ENCODE measurements at places on chromosomes 13 and 19.
A peak's percentile ranks its signal among the peaks of the same experiment; 100 is the strongest.

DNA sequence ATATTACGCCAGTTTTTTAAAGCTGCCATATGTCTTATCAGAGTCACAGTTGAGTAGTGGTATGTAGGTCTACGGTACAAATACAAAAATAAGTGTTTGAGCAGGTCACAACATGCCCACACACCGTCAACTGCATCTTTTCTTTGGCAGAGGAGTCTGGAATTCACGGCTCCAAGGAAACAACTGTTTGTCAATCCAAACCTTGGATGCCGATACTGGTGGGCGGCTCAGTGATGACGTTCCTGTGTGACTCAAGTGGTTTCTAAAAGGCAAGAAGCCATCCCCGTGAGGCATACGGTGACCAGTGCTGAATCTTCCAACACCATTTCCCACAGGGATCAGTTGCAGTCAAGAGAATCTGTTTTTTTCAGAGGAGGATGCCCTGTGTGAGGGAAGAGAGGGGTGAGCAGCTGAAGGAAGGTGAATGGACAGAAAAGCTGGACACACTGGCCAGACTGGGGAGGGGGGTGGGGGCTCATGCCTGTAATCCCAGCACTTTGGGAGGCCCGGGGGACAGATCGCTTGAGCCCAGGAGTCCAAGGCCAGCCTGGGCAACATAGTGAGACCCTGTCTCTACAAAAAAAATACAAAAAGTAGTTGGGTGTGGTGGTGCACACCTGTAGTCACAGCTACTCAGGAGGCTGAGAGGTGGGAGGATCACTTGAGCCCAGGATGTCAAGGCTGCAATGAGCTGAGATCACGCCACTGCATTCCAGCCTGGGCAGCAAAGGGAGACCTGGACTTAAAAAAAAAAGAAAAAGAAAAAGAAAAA is 22.8 kb upstream of the CEBPG start:
- DNase-seq = no peak

DNA sequence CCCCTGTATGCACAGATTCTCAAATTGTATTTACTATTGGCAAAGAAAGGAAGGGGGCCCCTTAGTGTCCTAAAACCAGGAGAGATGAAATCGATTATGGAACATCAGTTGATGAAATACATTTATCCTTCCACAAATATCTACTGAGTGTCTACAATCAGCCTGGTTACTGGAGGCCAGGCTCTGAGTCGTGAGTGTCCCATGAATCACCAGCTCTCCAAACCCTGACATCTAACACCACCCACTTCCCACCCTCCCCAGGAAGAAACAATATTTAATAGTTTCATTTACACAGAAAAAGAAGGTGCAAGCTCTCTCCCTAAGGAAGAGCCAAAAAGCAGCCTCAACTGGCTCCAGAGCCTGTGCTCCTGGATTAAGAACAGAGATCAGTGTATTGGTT is 25.2 kb downstream of the KCTD15 start:
- DNase-seq = no peak

DNA sequence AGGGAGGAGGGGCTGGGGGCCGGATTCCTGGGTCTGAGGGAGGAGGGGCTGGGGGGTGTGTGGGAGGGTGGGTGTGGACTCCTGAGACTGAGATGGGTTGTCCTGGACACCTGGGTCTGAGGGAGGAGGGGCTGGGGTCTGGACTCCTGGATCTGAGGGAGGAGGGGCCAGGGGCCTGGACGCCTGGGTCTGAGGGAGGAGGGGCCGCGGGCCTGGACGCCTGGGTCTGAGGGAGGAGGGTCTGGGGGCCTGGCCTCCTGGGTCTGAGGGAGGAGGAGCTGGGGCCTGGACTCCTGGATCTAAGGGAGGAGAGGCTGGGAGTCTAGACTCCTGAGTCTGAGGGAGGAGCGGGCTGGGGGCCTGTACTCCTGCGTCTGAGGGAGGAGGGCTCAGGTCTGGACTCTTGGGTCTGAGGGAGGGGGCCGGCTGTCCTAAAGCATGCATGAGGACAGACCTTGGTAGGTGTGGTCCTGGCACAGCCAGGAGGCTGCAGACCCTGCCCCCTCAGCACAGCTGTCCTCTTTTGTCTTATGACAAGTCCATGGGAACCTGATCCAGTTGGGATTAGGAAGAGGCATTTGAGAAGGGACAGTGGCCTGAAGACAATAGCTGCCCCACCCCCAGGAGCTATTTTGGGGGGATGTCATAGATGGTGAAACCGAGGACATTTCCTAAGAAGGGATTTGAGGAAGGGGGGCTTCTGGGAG is 1.3 kb downstream of the TNNT1 start:
- no peak for DNase-seq

- no peak for DNase-seq
Measured at GRCh38 chr13:48593536-48593935, 60.2 kb upstream of the CYSLTR2 start.

DNA sequence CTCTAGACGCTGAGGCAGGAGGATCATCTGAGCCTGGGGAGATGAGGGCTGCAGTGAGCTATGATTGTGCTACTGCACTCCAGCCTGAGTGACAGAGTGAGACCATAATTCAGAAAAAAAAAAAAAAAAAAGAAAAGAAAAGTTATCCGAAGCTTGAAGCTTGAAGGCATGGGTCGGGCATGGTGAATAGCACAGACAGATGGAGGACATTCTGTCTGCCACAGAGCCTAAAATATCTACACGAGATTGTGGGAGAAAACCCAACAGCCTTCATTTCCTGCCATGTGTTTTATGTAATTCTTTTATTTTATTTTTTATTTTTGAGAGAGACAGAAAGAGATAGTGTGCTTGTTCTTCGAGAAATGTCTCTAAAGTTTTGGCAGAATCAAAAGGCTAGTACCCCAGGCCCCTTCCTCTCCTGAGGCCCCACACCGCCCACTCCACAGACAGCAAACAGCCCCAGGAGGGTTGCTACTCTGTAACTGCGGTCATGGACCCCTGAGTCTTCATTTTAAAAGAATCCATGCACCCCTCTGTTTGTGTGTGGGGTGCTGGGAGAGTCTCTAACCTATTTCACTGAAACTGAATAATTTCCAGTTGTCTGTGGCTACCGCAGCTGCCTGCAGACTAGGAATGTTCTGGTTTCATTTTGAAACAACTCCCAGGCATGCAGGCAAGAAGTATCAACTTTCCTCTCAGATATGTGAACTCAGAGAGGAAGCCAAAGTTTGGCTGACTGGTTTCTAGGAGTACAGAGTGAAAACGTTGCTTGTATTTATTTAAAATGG is 38.4 kb upstream of the RCBTB2 start:
- no peak for DNase-seq

DNA sequence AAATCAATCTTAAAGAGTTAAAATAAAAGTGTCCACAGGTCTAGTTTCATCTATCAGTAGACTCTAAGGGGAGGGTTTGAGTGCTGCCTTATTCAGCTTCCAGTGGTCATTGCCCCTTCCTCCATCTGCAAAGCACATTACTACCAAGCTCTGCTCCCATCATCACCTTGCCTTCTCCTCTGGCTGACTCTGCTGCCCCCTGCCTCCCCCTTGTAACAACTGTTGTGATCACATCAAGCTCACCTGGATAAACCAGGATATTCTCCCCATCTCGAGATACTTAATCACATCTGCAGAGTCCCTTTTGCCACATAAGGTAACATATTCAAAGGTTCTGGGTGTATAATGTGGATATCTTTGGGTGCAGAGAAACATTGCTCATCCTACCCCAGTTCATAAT is 43.3 kb upstream of the GPC6 start:
- no peak for DNase-seq

DNA sequence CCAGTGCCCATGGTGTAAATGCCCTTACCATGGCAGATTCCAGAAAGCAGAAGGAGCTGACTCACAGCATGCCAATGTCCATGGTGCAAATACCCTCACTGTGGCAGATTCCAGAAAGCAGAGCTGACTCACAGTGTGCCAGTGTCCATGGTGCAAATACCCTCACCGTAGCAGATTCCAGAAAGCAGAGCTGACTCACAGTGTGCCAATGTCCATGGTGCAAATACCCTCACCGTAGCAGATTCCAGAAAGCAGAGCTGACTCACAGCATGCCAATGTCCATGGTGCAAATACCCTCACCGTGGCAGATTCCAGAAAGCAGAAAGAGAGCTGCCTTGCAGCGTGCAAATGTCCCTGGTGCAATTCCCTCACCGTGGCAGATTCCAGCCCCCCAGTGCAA is 163.8 kb upstream of the SOX1 start:
- no peak for DNase-seq

GRCh38 chr13:42011601-42012350 is 36.7 kb upstream of the DGKH start:
- DNase-seq = no peak

GRCh38 chr19:39848392-39848791 is 2.2 kb upstream of the FBL start:
- DNase-seq = no peak

DNA sequence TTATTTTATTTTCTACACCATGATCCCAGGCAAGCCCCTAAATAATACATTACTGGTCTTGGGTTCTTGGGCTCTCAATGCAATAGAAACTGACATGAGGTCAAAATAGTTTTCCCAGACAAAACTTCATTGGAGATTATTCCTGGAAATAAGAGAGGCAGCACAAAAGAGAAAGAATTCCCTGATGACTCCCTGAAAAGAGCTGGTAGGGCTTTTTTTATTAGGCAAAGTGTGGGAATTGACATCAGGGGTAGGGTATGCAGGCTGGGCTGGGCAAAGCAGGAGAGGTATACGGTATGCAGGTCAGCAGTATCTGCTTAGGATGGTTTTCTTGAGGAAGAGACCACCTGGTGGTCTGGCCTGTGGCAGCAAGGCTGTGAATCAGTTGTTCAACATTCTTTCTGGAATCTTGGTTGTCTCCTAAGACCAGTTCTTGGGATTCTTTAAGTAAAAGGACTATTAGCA is 9.3 kb upstream of the IGFL3 start:
- no peak for DNase-seq

- DNase-seq = no peak
Measured at GRCh38 chr19:31013384-31014020, 335.7 kb downstream of the TSHZ3 start.

- no peak for DNase-seq
Measured at GRCh38 chr13:81927347-81927746, 1586.4 kb upstream of the SPRY2 start.

- DNase-seq = no peak
Measured at GRCh38 chr19:47651691-47652090, 42.8 kb downstream of the BICRA start.

DNA sequence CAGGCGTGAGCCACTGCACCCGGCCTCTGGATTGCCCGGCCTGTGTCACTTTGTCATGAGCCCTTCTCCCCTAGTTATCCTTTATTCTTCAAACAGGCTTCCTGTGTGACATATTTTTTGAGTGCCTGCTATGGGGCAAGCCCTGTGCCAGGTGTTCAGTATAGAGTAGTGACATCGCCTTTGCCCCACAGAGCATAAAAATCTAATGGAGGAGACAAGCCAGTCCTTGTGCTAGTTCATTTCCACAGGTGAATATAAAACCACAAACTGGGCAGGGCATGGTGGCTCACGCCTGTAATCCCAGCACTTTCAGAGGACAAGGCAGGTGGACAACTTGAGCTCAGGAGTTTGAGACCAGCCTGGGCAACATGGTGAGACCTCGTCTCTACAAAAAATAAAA is 43.2 kb downstream of the BBC3 start:
- DNase-seq = no peak

DNA sequence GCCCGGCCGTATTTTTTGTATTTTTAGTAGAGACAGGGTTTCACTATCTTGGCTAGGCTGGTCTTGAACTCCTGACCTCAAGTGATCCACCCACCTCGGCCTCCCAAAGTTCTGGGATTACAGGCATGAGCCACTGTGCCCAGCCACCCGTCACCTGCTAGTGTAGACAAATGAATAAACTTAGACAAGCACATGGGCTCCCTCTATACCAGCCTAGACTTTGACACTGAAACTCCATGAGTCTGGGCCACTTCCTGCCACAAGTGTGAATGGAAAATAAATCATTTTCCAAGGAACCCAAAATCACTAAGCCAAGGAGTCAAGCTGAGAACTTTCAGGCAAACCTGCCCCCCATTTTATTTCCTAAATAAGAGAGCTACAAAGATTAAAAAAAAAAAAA is 27.0 kb upstream of the TPT1 start:
- DNase-seq = no peak

DNA sequence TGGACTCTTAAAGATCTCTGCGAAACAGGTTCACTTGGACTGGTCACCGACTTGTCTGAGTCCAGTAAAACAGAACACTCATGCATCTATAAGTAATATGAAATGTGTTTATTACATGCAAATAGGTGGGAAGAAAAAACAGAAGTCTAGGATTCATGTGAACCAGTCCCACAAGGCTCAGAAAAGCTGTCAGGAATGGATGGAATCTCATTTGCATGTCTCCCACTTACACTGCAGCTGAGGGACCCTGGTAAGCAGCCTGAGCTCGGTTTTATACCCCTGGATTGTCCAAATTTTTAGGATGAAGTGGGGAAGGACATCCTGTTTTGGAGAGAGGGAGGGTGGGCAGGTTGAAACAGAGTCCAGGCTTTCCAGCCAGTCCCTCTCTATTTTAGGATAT is 1545.1 kb upstream of the PCDH20 start:
- DNase-seq = no peak

- DNase-seq = no peak
Measured at GRCh38 chr19:18225702-18226468, at the start of gene PDE4C. PDE4C (minus strand) TSS chr19:18226438; CDS start chr19:18226415, 23 bp downstream.

- no peak for DNase-seq
Measured at GRCh38 chr13:37869756-37870488, at the start of gene TRPC4. TRPC4 (minus strand) TSS chr13:37869772; CDS start chr13:37783333, 86,439 bp downstream.

DNA sequence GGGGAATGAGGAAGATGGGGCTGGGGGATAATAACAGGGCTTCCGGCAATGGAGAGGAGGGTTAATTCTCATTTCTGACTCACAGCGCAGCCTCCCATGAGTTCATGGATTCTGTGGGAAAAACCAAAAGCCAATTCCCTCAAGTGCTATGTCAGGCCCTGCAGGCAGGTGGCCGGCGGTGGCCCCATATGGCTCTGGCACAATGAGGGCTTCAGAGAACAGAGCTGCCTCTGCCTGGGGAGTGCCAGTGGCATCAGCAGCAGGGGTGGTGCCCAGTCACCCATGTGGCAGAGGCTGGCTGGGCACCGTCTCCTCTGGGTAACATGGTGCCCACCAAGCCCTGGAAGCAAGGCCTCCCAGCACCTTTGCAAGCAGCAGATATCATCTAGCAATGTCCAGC is 69.1 kb downstream of the ALOX5AP start:
- no peak for DNase-seq

GRCh38 chr13:39530916-39531315 is 72.1 kb downstream of the LHFPL6 start:
- no peak for DNase-seq

GRCh38 chr19:57563547-57563946 is 3.9 kb upstream of the ZNF550 start:
- no peak for DNase-seq

GRCh38 chr13:113845055-113845454 is 18.8 kb downstream of the GAS6 start:
- no peak for DNase-seq

DNA sequence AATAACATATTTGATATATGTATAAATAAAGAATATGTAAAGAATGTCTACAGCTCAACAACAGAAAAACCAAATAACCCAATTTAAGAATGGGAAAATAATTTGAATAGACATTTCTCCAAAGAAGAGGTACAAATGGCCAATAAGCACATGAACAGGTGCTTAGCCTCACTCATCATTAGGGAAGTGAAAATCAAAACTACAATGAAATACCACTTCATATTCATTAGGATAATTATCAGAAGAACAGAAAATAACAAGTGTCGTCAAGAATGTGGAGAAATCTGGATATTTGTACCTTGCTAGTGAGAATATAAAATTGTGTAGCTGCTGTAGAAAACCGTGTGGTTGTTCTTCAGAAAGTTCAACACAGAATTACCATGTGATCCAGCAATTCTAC is 8.4 kb upstream of the SUPT20H start:
- no peak for DNase-seq

GRCh38 chr13:62185631-62186255 is 770.1 kb upstream of the PCDH20 start:
- no peak for DNase-seq

- peak; percentile 79 for DNase-seq
Measured at GRCh38 chr19:55080968-55081769, 5.5 kb downstream of the EPS8L1 start.

Data from stimulated activated CD8-positive, alpha-beta memory T cell treated with anti-CD3 and anti-CD28 coated beads, Interleukin-4, amount 100 ng/mL, for 24 hours (primary cell).